ENCODE measurements at places on chromosomes 11 and 22.

- DNase-seq: no peak
Measured at GRCh38 chr11:123587559-123587958, 66.9 kb downstream of the SCN3B start.

DNA sequence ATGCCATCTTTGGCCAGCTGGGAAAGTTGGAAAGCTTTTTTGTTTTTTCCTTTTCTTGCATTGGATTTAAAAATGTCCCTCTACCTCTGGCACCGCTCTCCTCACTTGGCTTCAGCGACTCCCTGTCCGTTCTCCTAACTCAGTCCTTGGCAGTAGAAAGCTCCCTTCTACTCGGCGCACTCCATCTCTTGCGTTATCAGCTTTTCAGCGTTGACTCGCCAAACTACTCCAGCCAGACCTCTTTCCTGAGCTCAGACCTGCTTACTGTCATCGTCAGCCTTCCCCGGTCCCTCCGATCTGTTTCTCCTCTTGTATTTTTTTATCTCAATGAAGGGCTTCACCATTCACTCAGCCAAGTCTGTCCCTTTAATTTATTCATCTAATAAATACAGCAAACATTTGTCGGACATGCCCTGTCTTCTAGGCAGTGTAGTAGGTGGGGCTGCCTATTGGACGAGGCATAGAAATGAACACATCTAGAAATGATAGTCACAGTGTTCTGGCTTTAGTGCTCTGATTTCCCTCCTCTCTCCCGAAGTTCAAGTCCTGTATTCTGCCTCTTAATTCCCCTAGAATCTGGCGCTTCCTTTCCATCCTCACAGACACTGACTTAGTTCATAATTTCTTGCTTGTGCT lies 839 bp downstream of the CEP164 start:
- no peak for DNase-seq

GRCh38 chr22:31210556-31211421 lies 1.3 kb upstream of the LIMK2 start:
- DNase-seq: no peak

GRCh38 chr11:115535781-115536180 lies 31.6 kb upstream of the CADM1 start:
- no peak for DNase-seq

GRCh38 chr11:44470854-44471253 lies 94.6 kb upstream of the CD82 start:
- no peak for DNase-seq

DNA sequence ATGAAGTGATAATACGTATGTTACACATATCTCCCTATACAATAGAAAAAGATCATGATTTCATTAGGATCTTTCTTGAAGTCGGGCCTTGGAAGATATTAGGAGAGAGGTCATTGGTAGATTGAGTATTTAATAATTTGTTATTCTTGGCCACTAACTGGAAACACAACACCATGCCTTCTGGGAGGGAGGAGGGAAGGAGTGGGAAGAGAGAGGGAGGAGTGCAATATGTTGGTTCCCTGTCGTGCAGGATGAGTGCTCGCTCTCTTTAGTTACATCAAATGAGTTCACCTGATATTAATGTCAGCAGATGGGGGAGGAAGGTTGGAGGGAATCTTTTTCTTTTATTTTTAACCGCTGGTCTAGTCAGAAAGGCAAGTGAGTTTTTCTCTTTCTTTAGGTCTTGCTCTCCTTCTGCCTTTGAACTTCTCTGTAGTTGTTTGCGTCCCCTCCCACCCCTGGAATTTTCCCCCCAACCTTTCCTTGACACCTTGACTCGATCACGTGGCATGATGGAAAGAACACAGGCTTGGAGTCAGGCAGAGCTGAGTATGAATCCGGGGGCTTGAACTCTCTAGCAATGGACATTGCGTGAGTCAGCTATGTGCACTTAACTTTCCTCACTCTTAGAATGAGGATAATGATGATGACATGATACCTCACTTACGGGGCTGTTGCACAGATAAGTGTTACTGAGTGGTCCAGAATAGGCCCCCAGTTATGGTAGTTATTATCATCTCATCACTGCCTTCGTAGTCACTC lies 6.2 kb downstream of the ADAMTS15 start:
- DNase-seq: no peak

DNA sequence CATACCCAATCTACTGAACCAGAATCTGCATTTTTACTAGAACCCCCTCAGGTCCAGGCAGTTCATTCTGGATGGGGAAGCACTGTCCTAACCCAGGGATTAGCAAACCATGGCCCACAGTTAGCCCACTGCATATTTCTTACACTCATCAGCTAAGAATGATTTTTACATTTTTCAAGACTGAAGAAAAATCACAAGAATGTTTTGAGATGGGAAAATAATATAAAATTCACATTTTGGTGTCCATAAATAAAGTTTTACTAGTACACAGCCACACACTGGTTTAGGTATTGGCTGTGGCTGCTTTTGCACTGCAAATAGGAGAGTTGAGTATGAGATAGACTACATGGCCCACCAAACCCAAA lies 59.4 kb downstream of the PPFIBP2 start:
- DNase-seq: no peak

- no peak for DNase-seq
Measured at GRCh38 chr11:18624161-18624560, 10.0 kb downstream of the SPTY2D1 start.

GRCh38 chr11:130609121-130610035 lies 160.9 kb downstream of the ADAMTS15 start:
- DNase-seq: no peak

GRCh38 chr11:113778111-113778910 lies 1.3 kb upstream of the CLDN25 start:
- DNase-seq: no peak

DNA sequence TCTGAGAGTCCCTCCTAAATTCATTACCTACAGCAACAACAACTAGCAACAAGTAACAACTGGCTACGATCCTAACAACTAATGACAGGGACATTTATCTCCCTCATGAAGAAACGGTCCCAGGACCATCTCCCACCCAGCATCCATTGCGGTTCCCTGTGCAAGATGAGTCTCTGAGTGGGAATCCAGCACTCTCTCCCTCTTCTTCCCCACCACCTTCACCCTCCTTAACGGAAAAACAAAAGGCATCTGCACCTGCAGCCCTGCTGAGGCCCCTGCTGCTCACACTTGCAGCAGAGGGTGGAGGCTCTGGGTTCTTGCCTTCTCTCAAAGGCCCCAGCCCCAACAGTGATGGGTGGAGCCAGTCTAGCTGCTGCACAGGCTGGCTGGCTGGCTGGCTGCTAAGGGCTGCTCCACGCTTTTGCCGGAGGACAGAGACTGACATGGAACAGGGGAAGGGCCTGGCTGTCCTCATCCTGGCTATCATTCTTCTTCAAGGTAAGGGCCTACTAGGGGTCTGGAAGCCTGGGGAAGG lies at the start of gene CD3G:
Gene CD3G, plus strand, starts transcription at position 364 of the 535 bp plus-strand sequence. Its CDS starts 80 bp downstream, at position 444.
- no peak for DNase-seq

DNA sequence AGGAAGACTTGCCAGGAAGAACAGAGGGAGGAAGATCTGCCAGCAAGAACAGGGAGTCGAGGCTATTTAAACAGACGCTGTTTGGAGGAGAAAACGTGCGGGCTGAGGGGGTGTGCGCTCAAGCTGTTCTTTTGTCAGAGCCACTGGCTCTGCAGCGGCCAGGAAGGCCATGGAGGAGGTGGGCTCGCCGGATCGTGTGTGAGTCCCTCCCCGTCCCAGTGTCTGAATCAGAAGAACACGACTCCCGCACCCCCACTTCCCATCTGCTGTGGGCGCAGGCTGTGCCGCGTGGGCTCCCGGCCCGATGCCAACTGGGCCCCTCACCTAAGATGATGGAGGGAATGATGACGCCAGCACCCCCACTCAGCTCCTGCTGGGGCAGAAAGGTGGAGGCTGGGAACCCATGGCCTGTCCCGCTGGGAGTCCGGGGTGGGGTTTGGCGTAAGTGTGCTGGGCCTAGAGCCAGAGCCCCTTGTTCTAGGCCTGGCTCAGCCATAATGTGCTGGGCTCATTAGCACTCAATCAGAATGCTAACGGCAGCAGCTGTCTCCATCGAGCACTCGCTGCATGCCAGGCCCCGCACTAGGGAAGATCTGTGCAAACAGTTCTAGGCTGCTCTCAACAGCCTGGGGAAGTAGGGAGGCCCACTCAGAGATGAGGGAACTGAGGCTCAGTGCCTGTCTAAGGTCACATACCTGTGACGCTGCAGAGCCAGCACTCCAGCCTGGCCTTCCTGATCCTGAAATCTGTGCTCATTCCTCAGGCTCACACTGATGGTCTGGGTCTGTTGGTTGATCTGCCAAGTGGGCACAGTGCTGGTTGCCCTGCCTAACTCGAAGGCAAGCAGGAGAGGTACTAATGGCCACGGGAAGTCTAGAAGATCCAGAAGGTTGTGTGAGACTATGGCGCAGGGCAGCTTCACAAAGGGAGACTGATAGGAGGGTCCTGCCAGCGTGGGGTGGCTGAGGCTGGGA lies 11.5 kb downstream of the NPTXR start:
- DNase-seq: no peak
